ENCODE measurements at places on chromosomes 7 and 10. TPM values are rescaled to one million over a fixed set of nuclear protein-coding genes. Genes with fewer than 3 reads are reported as not detected.

DNA sequence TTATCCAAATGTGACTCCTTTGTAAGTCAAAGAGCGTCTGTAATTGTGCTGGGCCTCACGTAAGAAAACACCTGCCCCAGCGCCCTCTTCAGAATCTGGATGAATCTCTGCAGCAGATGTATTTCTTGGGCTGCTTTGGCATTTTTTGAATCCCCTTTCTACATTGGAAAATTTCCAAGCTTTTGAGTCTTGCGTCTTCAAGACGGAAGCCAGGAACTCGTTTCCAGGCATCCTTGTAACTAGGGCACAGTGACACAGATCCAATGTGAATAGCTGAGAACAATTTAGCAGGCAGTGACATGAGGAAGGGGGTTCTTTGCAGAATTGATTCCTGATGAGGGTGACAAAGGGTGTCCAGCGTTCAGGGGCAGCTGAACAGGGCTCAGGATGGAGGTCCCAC, 862.3 kb downstream of the TYW1 start:
- no peak for DNase-seq
- H3K27me3 ChIP-seq, result peaks cover 3% of the 10 kb centered on the region
- H3K36me3 ChIP-seq, result no peaks in the 10 kb centered on the region
- H3K4me1 ChIP-seq, result no peaks in the 10 kb centered on the region
- H3K27ac ChIP-seq, result no peak overlapping the region
- H3K4me3 ChIP-seq, result no peak overlapping the region

GRCh38 chr10:9331583-9332008, 1277.1 kb downstream of the GATA3 start:
- peak; percentile 8 for DNase-seq
- no peaks in the 10 kb centered on the region for H3K27me3 ChIP-seq
- no peaks in the 10 kb centered on the region for H3K4me1 ChIP-seq
- H3K4me3 ChIP-seq, result no peak overlapping the region
- no peak overlapping the region for H3K27ac ChIP-seq

DNA sequence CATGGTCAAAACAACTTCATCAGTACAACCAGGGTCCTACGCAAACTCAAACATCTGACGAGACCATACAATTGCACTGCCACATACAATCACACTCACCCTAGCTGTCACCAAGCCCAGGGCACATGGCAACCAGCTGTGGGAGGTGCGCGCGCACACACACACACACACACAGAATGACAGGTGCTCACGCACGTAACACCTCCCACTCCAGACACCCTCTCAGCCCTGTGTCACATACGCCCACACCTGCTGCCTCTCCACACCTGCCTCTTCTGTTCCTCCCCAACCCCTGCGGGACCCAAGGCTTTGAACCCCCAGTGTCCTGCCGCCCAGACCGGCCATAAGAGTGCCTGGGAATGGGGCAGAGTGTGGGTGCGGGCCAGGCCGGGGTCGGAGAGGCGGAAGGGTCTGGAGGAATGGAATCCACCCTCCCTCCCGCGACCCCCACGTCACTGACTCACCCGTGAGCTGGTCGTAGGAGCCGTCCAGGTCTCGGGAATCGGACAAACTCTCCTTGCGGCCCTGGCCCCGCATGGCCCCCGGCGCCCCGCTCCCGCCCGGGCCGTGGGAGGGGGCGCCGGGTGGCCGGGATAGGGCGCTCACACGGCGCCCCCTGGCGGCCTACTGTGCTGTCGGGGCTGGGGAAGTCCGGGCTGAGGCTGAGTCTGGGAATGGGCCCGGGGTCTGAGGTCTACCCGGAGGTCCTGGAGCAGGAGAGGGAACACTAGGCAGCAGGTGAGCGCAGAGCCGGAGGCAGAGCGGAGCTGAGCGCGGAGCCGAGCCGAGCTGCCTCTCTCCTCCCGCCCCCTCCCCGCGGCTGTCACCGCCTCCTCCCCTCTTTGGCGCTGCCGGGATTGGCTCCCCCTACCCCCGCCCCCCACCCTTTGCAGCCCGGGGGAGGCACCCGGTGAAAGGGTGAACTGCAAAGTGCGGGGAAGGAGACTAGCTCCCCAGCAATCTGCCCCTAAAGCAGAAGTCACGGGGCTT, at the start of gene KCNIP2:
TSS of gene KCNIP2 (minus strand) at position 769 of the 990 bp plus-strand sequence. CDS start at position 537, 232 bp downstream.
- no peak for DNase-seq
- H3K4me1 ChIP-seq, result peaks cover 5% of the 10 kb centered on the region
- H3K27ac ChIP-seq, result no peak within 1 kb of the TSS
- peak within 1 kb of the TSS; percentile 13 for H3K4me3 ChIP-seq
- H3K27me3 ChIP-seq, result no peaks in the 10 kb centered on the region

The AKR1C3 gene
- 0.62 TPM for total RNA-seq

- H3K27me3 ChIP-seq, result no peaks in the 10 kb centered on the region
- H3K36me3 ChIP-seq, result no peaks in the 10 kb centered on the region
- H3K27ac ChIP-seq, result no peak overlapping the region
- no peaks in the 10 kb centered on the region for H3K4me1 ChIP-seq
- no peak overlapping the region for H3K4me3 ChIP-seq
These were observed 14.3 kb downstream of the CALML3 start for GRCh38 chr10:5538892-5539651.

The MBL2 gene
- not detected for total RNA-seq

The LIPF gene
- not detected for total RNA-seq

DNA sequence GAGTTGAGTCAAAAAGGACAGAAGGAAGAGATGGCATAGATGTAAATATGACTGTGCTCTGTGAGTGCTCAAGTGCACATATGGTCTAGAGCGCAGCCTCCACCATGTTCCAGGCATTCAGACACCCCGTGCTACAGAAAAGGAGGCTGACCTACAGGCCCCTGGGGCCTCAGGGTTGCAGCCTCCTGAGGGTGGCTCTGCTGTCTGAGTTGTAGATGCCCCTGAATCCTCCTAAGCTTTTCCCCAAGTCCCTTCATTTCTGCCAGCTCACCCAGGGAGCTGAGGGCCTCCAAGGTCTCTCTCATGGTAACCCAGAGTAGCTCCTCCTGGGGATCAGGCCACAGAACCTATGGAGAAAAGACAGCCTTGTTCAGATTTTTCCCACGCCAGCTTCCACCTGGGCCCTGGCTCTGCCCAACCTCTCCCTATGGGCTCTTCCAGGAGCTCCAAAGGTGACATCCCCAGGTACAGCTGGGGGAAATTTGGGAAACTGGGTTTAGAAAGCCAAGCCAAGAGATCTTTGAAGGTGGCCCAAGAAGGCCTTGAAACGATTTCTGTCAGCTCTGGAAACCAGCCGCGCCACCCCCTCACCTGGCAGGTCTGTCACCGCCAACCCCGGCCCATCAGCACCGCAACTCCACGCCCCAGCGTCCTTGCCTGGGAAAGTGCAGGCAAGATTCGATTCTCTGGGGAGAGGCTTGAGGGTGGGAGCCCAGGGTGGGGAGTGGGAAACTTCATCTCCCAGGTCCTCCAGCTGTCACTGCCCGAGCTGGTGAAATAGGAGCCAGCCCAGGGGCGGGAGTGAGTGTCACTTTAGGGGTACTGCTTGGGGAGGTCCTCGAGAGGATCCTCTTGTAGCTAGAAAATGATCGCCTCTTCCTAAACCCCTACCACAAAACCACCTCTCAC, 2.4 kb downstream of the ZNF467 start:
- DNase-seq, result no peak
- no peaks in the 10 kb centered on the region for H3K36me3 ChIP-seq
- peaks cover 7% of the 10 kb centered on the region for H3K4me1 ChIP-seq
- H3K27me3 ChIP-seq, result no peaks in the 10 kb centered on the region
- peak overlapping the region; percentile 72 for H3K27ac ChIP-seq

GRCh38 chr10:78616125-78616695, 452.6 kb upstream of the ZMIZ1 start:
- H3K27ac ChIP-seq, result no peak overlapping the region
- DNase-seq, result no peak
- H3K4me1 ChIP-seq, result no peaks in the 10 kb centered on the region
- no peak overlapping the region for H3K4me3 ChIP-seq

The DGKB gene
- not detected for total RNA-seq

- DNase-seq, result no peak
- no peaks in the 10 kb centered on the region for H3K36me3 ChIP-seq
- no peak overlapping the region for H3K4me3 ChIP-seq
- no peaks in the 10 kb centered on the region for H3K27me3 ChIP-seq
- no peak overlapping the region for H3K27ac ChIP-seq
- H3K4me1 ChIP-seq, result peaks cover 23% of the 10 kb centered on the region
These were observed 32.5 kb downstream of the LAMB4 start for GRCh38 chr7:108097703-108098102.

- DNase-seq, result no peak
- H3K27me3 ChIP-seq, result no peaks in the 10 kb centered on the region
These were observed 21.8 kb downstream of the DHX32 start for GRCh38 chr10:125859128-125859817.

DNA sequence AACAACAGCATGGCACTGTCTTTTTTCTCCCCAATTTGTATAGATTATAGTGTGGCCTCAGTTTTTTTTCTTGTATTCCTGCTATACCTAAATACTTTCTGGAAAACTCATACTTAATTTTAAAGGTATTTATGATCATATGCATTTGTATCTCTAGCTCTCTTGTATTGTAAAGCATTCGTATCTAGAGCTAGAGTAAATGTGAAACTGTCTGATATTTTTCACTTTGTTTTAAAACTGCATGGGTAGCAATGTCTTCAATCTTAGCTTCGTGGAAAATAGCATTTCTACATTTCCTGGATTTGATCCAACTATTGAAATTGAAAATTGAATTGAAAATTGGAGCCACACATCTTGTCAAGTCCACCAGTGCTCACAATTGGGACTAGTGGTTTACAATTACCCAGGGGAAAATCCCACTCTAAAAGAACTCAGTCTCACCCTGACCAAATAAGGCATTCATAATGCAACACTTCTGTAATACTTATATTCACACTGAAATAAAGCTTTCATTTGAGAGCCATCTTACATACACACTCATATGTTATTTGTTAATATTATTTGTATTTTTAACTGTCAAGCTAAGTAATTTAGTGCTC, 51.3 kb upstream of the KLF6 start:
- no peak for DNase-seq
- no peak overlapping the region for H3K4me3 ChIP-seq
- no peaks in the 10 kb centered on the region for H3K27me3 ChIP-seq
- H3K27ac ChIP-seq, result peak overlapping the region; percentile 99

The FGFR2 gene
- total RNA-seq, result 5.7 TPM

DNA sequence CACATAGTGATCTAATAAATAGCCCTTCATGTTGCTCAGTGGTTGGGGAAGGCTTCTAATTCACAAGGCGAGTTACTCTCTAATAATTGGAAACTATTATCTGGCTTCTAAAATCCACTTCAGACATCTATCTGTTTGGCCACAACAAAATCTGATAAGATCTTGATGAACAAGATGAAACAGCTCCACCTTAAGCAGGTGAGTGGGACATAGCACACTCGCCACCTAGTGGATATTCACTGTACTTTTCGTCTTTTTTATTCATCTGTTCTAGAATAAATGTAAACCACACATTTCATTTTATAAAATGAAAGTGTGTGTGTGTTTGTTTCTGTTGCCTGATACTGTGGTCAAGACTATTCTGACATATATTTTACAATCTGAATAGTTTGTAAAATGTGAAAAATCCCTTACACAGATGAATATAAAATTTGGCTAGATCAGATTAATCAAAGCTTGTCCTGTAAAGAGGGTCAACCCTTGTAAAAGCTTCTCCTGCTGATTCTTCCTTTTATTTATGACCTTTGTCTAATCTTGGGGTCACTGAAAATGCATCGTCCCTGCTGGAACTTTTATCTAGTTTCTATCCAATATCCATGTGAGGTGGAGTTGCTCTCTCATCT, 26.5 kb upstream of the CNTNAP2 start:
- no peak overlapping the region for H3K27ac ChIP-seq
- no peaks in the 10 kb centered on the region for H3K27me3 ChIP-seq
- no peaks in the 10 kb centered on the region for H3K36me3 ChIP-seq
- peak; percentile 33 for DNase-seq

DNA sequence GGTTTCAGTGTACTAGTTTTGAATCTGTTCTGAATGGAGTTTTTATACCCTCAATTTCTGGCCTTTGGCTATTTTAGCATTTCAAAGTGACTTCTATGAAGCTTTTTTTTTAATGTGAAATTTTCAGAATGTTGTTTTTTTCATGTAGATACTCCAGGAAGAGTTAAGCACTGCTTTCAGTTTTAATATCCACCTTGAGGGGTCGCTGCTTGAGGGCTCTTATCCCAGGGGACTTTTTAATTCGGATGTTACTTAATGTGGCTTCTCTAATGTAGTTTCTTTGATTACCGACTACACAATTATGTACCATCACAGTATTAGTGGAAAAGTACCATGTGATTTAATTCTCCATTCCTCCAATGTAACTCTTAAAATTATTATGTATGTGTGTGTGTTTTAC, 5.2 kb downstream of the IFIT5 start:
- DNase-seq, result no peak
- H3K36me3 ChIP-seq, result no peaks in the 10 kb centered on the region
- no peak overlapping the region for H3K4me3 ChIP-seq
- H3K27me3 ChIP-seq, result no peaks in the 10 kb centered on the region
- H3K4me1 ChIP-seq, result peaks cover 8% of the 10 kb centered on the region
- H3K27ac ChIP-seq, result 0 out of 2 replicates have a peak overlapping the region, but pooled peaks have one; percentile 9

GRCh38 chr10:50044941-50045664, 22.7 kb upstream of the WASHC2A start:
- no peak for DNase-seq
- no peaks in the 10 kb centered on the region for H3K27me3 ChIP-seq

DNA sequence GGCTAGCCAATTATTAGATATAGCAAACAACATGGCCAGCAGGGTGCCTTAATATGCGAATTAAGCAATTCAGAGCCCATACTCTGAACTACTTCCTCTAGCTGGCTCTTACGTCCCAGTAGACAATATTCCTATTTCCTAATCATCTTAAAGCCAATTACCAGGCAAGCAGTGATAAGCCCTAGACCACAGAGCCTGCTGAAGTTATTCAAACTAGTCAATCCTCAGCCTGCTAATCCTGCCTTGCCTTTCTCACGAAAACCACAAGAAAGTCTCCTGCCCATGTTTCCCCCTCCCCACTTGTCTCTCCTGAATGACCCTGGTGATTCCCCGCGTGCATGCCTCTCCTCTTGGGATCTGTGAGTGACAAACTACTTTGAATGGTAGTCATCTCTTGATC, 86.8 kb upstream of the CACNA2D1 start:
- DNase-seq, result no peak
- no peaks in the 10 kb centered on the region for H3K27me3 ChIP-seq
- H3K4me3 ChIP-seq, result no peak overlapping the region
- no peaks in the 10 kb centered on the region for H3K36me3 ChIP-seq
- no peak overlapping the region for H3K27ac ChIP-seq
- H3K4me1 ChIP-seq, result no peaks in the 10 kb centered on the region

The PKD2L1 gene
- not detected for total RNA-seq

The TRAPPC14 gene
- total RNA-seq, result 33.2 TPM

GRCh38 chr7:149716932-149717307, 56.5 kb downstream of the ZNF467 start:
- H3K36me3 ChIP-seq, result no peaks in the 10 kb centered on the region
- peaks cover 3% of the 10 kb centered on the region for H3K4me1 ChIP-seq
- no peak for DNase-seq
- no peak overlapping the region for H3K27ac ChIP-seq
- H3K4me3 ChIP-seq, result no peak overlapping the region

DNA sequence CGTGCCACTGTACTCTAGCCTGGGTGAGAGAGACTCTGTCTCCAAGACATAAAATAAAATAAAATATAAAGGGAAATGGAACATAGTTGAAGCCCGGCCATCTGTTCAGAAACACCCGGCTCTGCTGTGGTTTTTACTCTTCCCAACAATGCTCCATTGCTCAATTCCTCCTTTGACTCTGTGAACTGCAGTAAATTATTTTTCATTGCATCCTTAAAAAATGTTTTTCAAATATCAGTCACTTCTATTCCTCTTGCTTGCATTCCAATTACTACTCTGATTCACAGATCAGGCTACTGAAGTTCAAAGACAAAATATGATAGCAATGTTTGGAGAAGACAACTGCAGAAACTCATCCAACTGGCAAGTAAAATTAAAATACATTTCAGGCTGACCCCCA, 983.0 kb downstream of the SORCS1 start:
- no peaks in the 10 kb centered on the region for H3K36me3 ChIP-seq
- no peak overlapping the region for H3K27ac ChIP-seq
- H3K27me3 ChIP-seq, result no peaks in the 10 kb centered on the region
- H3K4me1 ChIP-seq, result no peaks in the 10 kb centered on the region
